NCI-H345 (cell line): ENCODE measurements at places on chromosomes 13 and 19.

GRCh38 chr19:805166-805551 lies 7.9 kb downstream of the PTBP1 start:
- no peak for DNase-seq

- no peak for DNase-seq
Observed at GRCh38 chr19:48964205-48965039, 687 bp upstream of the FTL start.

DNA sequence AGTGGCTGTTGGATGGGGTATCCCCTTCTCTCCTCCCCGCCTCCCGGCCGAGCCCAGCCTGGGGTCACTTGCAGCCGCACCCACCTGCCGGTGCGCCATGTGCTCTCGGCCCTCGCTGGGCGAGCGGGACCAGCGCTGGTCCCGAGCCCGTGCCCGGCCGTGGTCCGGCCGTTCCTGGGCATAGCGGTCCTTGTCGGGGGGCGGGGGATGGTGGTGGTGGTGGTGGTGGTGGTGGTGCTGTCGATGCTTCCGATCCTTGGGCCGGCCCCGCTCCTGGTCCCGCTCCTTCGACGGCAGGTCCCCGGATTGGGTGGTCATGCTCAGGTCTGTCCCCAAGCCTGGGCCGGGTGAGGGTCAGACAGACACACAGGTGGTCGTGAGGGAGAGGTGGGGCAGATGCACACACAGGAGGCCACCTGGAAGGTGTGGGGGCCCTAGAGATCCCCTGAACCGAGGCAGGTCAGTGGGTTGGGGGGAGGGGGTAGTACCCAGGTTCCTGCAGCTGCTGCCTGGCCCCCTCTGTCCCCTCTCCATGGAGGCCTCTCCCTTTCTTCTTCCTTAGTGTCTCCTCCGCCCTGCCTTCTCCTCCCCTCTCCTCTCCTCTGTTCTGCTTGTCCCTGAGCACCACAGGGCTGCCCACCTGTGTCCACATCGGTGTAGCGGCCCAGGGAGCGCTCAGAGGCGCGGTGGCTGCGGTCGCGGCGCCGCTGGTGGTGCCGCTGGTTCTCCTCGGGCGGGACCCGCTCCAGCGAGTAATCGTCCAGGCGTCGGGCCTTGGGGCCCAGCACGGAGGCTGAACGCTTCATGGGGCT lies 58.7 kb downstream of the IER2 start:
- no peak for DNase-seq

DNA sequence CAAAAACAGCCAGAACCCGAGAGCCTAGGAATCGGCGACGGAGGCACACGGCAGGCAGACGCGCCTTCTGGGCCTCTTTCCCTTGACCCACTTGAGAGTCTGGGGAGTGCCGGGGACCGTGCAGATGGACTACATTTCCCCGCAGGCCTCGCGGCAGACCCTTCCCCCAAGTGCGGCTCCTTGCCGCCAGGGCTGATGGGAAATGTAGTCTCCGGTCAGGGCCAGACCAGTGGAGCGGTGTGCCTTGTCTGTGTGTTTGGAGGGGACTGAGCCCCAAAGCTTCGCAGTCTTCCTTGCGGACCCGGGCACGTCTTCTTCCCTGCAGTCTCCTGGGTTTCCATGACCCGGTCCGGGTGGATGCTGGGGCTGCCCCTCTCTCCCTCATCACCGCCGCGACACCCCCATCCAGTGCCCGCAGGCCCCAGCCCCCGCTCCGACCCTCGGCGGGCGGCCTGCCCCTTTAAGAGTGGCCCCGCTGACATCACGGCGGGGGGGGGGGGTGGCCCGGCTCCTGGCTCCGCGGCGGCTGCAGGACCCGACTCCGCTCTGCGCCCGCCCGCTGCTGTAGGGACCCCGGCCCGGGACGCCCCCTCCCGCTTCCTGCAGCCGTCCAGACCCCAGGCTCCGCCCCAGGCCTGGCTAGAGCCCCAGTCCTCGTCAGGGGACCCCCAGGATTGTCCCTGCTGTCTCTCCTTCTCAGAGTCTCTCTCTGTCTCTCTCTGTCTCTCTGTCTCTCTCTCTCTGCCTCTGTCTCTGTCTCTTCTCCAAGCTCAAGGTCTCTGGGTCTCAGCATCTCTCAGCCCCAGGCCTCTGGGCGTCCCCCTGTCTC lies 758 bp upstream of the CACNG7 start:
- no peak for DNase-seq

DNA sequence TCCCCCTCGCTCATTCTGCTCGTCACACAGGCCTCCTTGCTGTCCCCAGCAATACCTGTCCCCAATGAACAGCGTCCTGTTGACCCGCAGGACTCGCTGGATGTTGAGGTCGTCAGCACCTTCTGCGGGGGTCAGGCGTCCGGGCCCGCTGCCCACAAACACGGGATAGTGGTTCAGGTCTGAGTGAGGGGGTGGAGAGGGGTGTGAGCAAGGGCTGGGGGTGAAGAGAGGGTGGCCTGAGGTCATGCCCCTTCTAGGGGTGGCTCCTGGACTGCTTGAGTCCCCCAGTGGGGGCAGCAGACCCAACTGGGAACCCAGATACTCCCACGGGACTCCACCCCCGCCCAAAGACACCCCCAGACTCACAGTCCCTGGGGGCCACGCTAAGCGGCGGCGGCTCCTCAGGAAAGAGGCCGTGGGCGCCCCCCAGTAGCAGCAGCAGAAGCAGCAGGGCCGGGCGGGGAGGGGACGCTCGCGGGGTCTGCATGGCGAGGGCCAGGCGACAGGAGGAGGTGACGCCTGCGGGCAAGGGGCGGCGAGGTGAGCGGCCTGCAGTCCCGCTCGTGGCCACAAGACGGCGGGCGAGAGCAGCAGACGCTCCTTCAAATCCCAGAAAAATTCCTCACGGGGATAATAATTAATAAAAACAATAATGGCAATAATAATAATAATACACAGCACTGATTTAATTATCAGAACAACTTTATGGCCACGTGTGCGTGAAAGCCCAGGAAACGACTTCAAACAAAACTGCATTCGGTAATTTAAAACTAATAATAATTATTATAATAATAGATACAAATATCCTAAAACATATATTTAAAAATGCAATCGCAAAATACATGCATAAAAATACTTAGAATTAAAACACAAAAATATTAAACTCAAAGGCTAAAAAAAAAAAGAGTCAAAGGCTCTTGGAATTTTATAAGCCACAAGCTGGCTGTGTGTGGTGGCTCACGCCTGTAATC lies 1.2 kb downstream of the SEMA6B start:
- peak; percentile 14 for DNase-seq
